Pancreas (tissue), 10 donors: ENCODE measurements at places on chromosomes 6 and 20. TPM values are rescaled to one million over a fixed set of nuclear protein-coding genes. Genes with fewer than 3 reads are reported as not detected.
A peak's percentile ranks its signal among the peaks of the same experiment; 100 is the strongest.

The PHACTR3 gene
- total RNA-seq: not detected

DNA sequence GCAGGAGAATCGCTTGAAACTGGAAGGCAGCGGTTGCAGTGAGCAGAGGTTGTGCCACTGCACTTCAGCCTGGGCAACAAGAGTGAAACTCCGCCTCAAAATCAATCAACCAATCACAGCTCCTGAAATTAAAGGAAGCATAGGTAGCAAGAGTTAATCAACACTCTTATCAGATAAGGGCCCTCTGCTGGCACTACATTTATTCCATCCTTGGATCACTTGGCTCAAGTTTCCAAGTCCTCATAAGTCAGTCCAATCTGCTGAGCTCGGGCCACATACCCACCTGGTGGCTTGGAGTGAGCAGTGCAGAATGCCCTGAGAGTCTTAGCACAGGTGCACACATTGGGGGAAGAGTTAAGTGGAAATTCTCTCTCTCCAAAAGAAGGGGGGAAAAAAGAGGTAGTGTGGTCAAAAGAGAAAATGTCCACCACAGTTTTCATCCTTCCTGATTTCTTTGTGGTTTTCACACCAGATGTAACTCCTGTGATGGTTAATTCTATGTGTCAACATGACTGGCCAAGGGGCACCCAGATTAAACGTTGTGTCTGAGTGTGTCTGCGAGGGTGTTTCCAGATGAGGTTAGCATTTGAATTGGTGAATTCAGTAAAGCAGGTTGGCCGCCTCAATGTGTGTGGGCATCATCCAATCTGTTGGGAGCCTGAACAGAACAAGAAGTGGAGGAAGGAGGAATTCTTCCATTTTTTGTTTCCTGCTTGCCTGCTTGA lies 14.2 kb upstream of the FAM8A1 start:
- no peaks in the 10 kb centered on the region for H3K27me3 ChIP-seq
- no peak for DNase-seq
- no peak overlapping the region for H3K4me3 ChIP-seq
- no peaks in the 10 kb centered on the region for H3K36me3 ChIP-seq
- no peak overlapping the region for H3K27ac ChIP-seq

DNA sequence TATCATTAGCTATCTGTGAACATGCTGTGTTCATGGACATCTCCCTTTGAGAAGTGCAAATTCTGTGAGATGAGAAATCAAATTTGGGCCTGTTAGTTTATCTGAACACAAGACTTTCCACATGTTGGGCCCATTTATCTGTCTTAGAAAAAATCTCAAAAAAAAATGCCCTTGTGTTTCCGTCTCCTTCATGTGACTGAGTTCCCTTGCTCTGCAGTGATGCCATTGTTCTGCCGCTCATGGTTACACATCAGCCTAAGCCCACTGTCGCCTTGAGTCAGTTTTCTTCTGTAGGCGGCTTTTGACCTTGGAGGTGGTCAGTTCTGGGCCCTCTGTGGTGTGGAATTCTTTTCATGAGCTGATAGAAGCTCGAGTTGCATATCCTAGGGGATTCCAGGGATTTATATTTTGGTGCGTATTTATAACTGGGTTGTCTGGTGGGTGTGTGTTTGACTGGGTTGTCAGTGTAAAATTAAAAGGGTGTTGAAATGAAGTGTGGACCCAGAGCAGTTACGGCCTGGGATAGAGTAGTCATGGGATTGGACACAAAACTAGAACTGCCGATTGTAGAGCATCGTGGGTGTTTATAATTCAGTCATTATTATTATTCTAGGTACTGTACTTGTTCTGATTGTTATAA lies 156.7 kb downstream of the JARID2 start:
- no peak overlapping the region for H3K4me3 ChIP-seq
- peaks cover 10% of the 10 kb centered on the region for H3K4me1 ChIP-seq
- no peaks in the 10 kb centered on the region for H3K36me3 ChIP-seq

DNA sequence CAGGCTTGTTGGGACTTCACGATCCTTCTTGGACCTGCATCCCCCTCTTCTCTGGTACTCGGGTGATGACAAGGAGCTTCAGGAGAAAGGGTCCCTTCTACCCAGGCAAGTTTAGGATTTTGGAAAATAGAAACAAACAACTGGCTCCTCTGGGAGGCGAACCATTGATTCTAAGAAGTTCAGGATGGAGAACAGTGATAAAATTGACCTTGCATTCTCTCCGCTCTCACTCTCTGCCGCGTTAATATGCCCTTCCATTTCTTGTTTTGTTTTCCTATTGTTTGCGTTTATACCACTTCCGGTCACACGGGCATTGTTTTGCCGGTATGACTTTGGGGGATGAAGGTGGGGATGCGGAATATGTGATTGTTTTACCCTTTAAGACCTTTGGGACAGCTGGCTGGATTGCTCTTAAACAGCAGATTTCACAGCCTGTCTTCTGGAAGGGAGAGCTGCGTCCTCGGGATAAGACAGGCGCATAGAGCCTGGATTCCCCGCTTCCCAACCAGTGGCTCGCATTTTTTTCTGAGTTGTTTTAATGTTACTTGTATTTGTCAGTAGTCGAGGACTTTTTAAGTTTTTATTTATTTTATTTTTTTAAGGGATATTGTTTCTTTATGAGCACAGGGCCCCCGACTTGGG lies 144.3 kb upstream of the ZNF184 start:
- H3K36me3 ChIP-seq: no peaks in the 10 kb centered on the region
- H3K4me3 ChIP-seq: peak overlapping the region; percentile 8
- no peak overlapping the region for H3K27ac ChIP-seq
- DNase-seq: no peak

DNA sequence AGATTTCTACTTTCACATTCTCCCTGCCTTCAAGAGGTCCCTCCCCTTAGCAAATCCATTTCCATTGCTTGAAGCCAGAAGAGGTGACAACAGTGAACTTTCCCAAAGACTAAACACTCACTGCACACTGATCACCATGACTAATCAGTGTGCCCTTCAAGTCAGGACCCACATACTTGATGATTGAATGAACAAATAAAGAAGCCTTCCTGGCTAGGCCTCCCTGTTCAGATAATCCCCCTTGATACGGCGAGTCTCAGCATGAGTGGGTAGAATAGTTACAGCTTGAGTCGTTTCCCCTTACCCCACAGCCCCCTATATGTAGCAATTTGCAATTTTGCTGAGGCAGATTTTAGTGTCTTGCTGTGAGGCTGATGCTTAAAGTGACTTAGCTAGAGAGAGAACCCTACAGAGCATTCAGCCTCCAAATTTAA lies 102.2 kb downstream of the UNC5CL start:
- H3K27me3 ChIP-seq: no peaks in the 10 kb centered on the region
- no peaks in the 10 kb centered on the region for H3K4me1 ChIP-seq
- DNase-seq: no peak
- no peak overlapping the region for H3K4me3 ChIP-seq
- H3K36me3 ChIP-seq: no peaks in the 10 kb centered on the region
- no peak overlapping the region for H3K27ac ChIP-seq

DNA sequence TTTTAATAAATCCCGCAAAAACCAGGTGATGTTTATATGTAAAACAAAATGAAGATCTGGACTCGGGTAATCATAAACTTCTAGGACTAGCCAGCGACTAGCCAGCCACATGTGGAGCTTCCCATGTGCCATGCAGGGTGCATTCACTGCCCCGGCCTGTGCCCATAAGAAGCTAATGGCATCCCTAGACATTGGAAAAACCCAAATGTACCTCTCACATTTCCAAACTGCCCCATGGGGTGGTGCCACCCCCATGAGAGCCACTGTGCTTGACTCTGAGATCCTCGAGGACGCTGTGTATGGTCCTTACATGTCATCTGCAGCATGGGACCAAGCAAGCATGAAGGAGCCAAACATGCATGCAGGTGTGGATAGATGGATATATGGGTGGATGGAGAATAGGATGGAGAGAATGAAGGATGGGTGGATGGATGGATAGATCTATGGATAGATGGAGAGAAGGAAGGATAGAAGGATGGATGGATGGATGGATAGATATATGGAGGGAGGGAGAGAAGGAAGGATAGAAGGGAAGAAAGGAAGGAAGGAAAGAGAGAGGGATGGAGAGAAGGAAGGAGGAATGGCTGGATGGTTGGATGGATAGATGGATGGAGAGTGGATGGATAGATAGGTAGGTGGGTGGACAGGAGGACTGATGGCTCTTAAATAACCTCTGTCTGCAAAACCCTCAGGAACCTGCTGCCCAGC lies 203.6 kb downstream of the CDH4 start:
- H3K27me3 ChIP-seq: no peaks in the 10 kb centered on the region
- no peak overlapping the region for H3K27ac ChIP-seq
- no peaks in the 10 kb centered on the region for H3K4me1 ChIP-seq
- DNase-seq: no peak
- H3K4me3 ChIP-seq: no peak overlapping the region

The MATN4 gene
- total RNA-seq: 3.5 TPM

The ENPP1 gene
- total RNA-seq: 46.6 TPM

DNA sequence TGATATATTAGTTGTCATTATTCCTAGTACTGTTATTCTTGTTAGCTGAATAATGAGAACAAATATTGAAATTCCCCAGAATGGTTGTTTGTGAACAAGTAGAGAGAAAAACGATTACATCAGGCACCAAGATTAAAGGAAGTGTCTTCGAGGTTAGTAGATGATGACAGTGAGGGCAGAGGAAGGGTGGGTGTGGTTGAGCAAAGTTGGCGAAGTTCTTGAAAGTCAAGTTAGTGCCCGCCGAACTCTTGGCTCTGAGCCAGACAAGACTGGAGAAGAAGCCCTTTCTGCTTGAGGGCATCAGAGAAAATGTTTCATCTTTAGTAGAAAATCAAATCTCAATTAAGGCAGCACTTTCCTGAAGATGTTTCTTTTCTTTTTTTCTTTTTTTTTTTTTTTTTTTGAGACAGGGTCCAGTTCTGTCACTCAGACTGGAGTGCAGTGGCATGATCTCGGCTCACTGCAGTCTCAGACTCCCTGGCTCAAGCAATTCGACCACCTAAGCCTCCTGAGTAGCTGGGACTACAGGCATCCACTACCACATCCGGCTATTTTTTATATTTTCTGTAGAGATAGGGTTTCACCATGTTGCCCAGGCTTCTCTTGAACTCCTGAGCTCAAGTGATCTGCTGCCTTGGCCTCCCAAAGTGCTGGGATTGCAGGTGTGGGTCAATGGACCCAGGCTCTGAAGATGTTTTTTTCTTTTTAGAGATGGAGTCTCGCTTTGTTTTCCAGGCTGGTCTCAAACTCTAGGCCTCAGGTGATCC lies 77.1 kb downstream of the SGK1 start:
- no peaks in the 10 kb centered on the region for H3K36me3 ChIP-seq
- no peak overlapping the region for H3K27ac ChIP-seq
- no peaks in the 10 kb centered on the region for H3K27me3 ChIP-seq
- DNase-seq: no peak

DNA sequence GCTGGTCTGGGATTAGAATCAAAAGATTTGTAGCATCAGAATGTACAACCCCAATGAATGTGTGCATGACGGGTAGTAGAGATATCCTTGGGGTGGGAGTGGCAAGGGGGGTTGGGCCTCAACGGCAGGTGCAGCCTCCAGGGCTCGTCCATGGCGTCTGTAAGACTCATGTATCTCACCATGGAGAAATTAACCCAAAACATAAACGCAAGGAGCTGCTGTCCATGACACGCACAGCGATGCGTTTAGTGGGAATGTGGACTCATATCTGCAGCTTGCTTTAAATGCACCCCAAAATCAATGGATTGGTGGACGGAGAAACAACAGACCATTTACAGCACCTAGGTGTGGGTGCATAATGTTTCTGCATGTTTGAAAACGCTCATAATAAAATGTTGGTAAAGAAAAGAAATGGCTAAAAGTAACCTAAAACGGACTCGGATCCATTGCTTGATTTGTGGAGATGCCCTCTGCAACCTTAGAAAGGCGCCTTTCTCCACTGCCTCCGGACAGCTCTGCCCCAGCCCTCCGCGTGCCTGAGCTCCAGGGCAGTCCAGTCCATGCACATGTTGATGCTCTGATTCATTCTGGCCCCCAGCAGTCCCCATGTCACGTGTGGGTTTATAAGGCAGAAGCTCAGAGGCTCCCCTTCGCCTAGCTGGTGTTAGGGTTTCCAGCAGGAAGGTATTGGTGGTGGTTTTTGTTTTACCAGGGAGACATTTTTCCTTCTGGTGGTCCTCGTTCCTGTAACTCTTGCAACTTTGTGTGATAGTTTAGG lies 24.5 kb downstream of the PYGB start:
- H3K4me1 ChIP-seq: no peaks in the 10 kb centered on the region
- peaks cover 4% of the 10 kb centered on the region for H3K36me3 ChIP-seq
- no peaks in the 10 kb centered on the region for H3K27me3 ChIP-seq
- H3K4me3 ChIP-seq: no peak overlapping the region
- DNase-seq: peak; percentile 20

DNA sequence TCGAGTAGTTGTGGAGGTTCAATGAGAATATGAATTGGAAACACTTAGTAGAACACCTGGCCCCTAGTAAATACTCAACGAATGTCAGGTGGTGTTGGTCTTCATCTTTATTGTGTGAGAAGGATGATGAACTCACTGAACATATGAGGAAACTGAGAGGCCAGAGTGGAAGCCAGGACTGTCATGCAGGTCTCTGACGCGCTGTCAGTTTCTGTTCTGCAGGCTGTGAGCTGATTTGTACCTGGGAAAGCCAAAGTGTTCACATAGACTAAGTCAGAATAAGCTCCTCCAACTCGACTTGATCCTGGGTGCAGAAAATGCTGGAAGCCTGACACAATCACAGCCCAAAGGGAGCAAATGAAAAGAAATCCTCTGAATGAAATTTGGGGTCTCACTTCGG lies 222.2 kb downstream of the LY86 start:
- peaks cover 5% of the 10 kb centered on the region for H3K4me1 ChIP-seq
- no peaks in the 10 kb centered on the region for H3K27me3 ChIP-seq
- H3K36me3 ChIP-seq: no peaks in the 10 kb centered on the region

DNA sequence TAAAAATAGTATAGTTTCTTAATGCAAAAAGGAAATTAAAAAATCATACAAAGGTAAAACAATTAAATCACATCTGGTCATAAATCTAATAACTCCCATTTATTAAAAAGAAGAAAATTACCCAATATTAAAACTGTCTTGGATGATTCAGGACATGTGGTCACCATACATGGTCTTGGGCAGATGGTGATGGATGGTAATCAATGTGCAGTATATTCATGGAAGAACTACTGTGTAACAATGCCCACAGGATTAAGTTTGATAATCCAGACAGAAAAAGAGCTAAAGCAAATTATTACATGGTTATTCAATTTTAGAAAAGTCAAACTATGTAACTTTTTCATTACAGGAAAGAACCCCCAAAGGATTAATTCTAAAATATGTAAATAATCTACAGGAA lies 480.6 kb downstream of the QKI start:
- H3K27ac ChIP-seq: no peak overlapping the region
- no peak for DNase-seq
- no peaks in the 10 kb centered on the region for H3K4me1 ChIP-seq
- H3K36me3 ChIP-seq: no peaks in the 10 kb centered on the region
- H3K27me3 ChIP-seq: no peaks in the 10 kb centered on the region

The PRPH2 gene
- 1.8 TPM for total RNA-seq
